Nasal cavity respiratory epithelium epithelial cell of viscerocranial mucosa (primary cell): ENCODE measurements at places on chromosomes 7 and 10. TPM values are rescaled to one million over a fixed set of nuclear protein-coding genes. Genes with fewer than 3 reads are reported as not detected.

Gene UCN3
- not detected in 2 replicates for total RNA-seq

Gene PTPRN2
- total RNA-seq = under 0.01 and 2.5 TPM in 2 replicates

Gene SLC12A9
- total RNA-seq = 11.3 and 13.5 TPM in 2 replicates

Gene ARHGAP22
- 4.4 and 9.5 TPM in 2 replicates for total RNA-seq

Gene RAB19
- total RNA-seq = 0.50 TPM in 1 of 2 replicates, not detected in the other

Gene DNAJC2
- total RNA-seq = 27.7 and 30.9 TPM in 2 replicates

Gene BTBD16
- total RNA-seq = under 0.01 and 0.07 TPM in 2 replicates

Gene SLC26A4
- total RNA-seq = 0.43 and 0.68 TPM in 2 replicates

Gene PKD2L1
- total RNA-seq = not detected in 2 replicates

Gene OR2A12
- not detected in 2 replicates for total RNA-seq

Gene CBLL1
- 21.9 and 32.8 TPM in 2 replicates for total RNA-seq

Gene TBXAS1
- under 0.01 and 1.3 TPM in 2 replicates for total RNA-seq

Gene LEP
- under 0.01 and 0.28 TPM in 2 replicates for total RNA-seq

Gene ABLIM1
- total RNA-seq = 160 and 205 TPM in 2 replicates

Gene GFRA1
- under 0.01 TPM in 1 of 2 replicates, not detected in the other for total RNA-seq

Gene DEPP1
- total RNA-seq = 0.68 and 3.7 TPM in 2 replicates

Gene NRCAM
- 7.2 and 49.5 TPM in 2 replicates for total RNA-seq

Gene NUDT13
- total RNA-seq = 0.34 and 1.3 TPM in 2 replicates

Gene C10orf90
- total RNA-seq = not detected in 2 replicates

Gene IPMK
- 9.2 and 10.8 TPM in 2 replicates for total RNA-seq

Gene KAZALD1
- 0.78 and 2.4 TPM in 2 replicates for total RNA-seq

Gene PNLIP
- not detected in 2 replicates for total RNA-seq

Gene P4HA1
- 57.4 and 234 TPM in 2 replicates for total RNA-seq

Gene OR13A1
- total RNA-seq = 0.07 TPM in 1 of 2 replicates, not detected in the other

Gene HOXA10
- total RNA-seq = not detected in 2 replicates

Gene NEUROD6
- not detected in 2 replicates for total RNA-seq
